ENCODE measurements at places on chromosomes 5 and 9. TPM values are rescaled to one million over a fixed set of nuclear protein-coding genes. Genes with fewer than 3 reads are reported as not detected.

DNA sequence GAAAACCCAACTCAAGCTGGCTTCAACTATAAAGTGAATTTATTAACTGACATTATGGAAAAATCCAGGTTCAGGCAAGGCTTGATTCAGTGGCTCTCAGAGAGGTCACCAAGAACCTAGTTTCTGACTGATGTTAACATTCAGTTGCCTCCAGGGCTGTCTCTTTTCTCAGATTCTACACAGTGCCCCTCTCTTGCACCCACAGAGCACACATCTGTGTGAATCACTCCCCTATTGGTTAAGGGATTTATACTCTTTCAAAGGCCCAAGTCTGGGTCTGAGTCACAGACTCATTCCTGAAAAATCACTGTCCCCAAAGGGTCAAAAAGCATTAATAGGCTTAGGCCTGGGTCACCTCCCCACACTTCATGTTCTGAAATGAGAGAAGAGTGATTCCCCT lies 6.2 kb upstream of the HAVCR2 start:
- no peaks in the 10 kb centered on the region for H3K27me3 ChIP-seq
- H3K4me1 ChIP-seq, result no peaks in the 10 kb centered on the region
- no peak overlapping the region for H3K27ac ChIP-seq

- H3K36me3 ChIP-seq, result no peaks in the 10 kb centered on the region
- H3K4me3 ChIP-seq, result no peak overlapping the region
- DNase-seq, result peak; percentile 46
- no peaks in the 10 kb centered on the region for H3K4me1 ChIP-seq
- no peak overlapping the region for H3K27ac ChIP-seq
Measured at GRCh38 chr9:128927731-128928411, 7.1 kb downstream of the PHYHD1 start.

DNA sequence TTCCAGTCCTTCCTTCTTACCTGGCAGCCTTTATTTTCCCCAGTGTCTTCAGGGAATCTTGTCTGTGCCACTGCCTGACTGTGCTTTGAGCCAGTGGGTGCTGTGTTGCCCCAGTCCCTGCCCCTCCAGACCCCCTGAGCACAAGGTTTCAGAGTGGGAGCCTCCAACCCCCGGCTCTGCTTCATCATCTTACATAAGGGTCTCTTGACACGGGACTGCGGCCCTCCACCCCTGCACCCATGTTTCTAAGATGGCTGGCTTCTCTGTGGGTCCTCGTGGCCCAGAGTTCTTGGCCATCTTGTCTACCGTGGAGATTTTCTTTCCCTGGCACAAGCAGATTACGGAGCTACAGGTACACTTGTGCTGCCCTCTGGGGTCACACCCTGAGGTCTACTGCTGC lies 194.1 kb downstream of the CACNA1B start:
- H3K4me3 ChIP-seq, result no peak overlapping the region
- no peaks in the 10 kb centered on the region for H3K27me3 ChIP-seq

DNA sequence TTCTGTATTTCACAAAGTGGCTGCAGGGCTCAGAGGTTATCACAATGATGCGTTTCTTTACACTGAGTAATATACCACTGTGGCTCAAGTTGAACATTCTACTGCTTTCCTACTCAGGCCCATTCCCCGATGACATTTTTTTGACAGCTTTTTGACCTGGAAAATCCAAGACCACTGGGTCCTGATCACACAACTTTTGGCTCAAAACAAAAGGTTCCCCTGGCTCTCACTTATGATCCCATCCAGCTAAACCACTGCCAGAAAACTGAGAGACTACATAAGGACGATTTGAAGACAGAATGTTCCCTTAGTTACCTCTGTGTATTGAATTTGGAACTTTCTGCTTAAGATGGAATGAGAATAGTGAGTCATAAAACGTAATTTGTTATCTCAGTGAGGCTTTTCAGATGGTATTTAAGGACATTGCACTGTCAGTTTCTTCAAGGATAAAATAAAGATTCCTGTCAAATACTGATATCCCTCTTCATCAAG lies 78.0 kb upstream of the FBXL7 start:
- no peaks in the 10 kb centered on the region for H3K36me3 ChIP-seq
- H3K4me3 ChIP-seq, result no peak overlapping the region
- DNase-seq, result no peak
- no peaks in the 10 kb centered on the region for H3K4me1 ChIP-seq
- no peaks in the 10 kb centered on the region for H3K27me3 ChIP-seq
- H3K27ac ChIP-seq, result no peak overlapping the region

GRCh38 chr9:38043931-38044623 lies 24.9 kb downstream of the SHB start:
- no peak overlapping the region for H3K4me3 ChIP-seq
- peaks cover 55% of the 10 kb centered on the region for H3K4me1 ChIP-seq
- H3K27me3 ChIP-seq, result no peaks in the 10 kb centered on the region
- H3K36me3 ChIP-seq, result no peaks in the 10 kb centered on the region
- DNase-seq, result peak; percentile 68

DNA sequence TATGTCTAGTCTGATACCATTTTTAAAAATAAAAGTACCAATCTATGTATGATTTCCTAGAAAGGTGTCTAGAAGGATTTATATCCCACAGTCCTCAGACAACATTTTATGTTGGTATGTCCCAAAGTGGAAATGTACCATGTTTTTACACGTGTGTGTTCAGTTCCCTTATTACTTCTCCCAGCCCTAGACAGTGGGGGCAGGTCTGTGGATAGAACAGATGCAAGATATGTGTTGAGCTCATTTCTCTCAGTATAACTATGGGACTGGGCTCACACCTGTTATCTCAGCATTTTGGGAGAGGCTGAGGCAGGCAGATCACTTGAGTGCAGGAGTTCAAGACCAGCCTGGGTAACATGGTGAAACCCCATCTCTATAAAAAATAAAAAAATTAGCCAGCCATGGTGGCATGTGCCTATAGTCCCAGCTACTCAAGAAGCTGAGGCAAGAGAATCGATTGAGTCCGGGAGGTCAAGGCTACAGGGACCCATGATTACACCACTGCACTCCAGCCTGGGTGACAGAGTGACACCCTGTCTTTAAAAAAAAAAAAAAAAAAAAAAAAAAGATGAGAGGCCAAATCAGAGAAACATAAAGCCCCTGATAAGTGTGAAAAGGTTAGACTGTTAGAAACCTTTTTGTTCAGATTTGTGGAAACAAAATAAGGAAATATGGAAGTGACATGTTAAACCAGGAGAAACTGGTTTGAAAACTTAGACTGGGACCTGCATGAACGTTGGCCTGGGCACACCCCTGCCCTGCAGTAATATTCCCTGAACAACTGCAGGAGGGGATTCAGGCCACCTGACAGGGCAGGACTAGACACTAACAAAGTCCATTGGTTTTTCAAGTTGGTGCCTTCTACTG lies 7.4 kb upstream of the SLC2A8 start:
- H3K27me3 ChIP-seq, result no peaks in the 10 kb centered on the region
- no peak for DNase-seq
- H3K4me3 ChIP-seq, result no peak overlapping the region
- H3K27ac ChIP-seq, result no peak overlapping the region
- H3K4me1 ChIP-seq, result no peaks in the 10 kb centered on the region
- no peaks in the 10 kb centered on the region for H3K36me3 ChIP-seq

- DNase-seq, result no peak
- H3K4me1 ChIP-seq, result no peaks in the 10 kb centered on the region
- H3K36me3 ChIP-seq, result no peaks in the 10 kb centered on the region
- H3K4me3 ChIP-seq, result no peak overlapping the region
- H3K27me3 ChIP-seq, result no peaks in the 10 kb centered on the region
Measured at GRCh38 chr9:21533597-21533996, 51.5 kb upstream of the IFNE start.

Gene MCTP1
- total RNA-seq, result 8.1 TPM

GRCh38 chr5:124536333-124536732 lies 210.1 kb downstream of the ZNF608 start:
- H3K27me3 ChIP-seq, result no peaks in the 10 kb centered on the region
- H3K27ac ChIP-seq, result no peak overlapping the region
- no peaks in the 10 kb centered on the region for H3K36me3 ChIP-seq
- H3K4me3 ChIP-seq, result no peak overlapping the region

Gene PDE6A
- not detected for total RNA-seq

GRCh38 chr5:3029396-3029795 lies 277.9 kb upstream of the IRX2 start:
- no peaks in the 10 kb centered on the region for H3K4me1 ChIP-seq
- H3K27ac ChIP-seq, result no peak overlapping the region
- no peaks in the 10 kb centered on the region for H3K36me3 ChIP-seq
- no peak for DNase-seq
- no peak overlapping the region for H3K4me3 ChIP-seq
- no peaks in the 10 kb centered on the region for H3K27me3 ChIP-seq

DNA sequence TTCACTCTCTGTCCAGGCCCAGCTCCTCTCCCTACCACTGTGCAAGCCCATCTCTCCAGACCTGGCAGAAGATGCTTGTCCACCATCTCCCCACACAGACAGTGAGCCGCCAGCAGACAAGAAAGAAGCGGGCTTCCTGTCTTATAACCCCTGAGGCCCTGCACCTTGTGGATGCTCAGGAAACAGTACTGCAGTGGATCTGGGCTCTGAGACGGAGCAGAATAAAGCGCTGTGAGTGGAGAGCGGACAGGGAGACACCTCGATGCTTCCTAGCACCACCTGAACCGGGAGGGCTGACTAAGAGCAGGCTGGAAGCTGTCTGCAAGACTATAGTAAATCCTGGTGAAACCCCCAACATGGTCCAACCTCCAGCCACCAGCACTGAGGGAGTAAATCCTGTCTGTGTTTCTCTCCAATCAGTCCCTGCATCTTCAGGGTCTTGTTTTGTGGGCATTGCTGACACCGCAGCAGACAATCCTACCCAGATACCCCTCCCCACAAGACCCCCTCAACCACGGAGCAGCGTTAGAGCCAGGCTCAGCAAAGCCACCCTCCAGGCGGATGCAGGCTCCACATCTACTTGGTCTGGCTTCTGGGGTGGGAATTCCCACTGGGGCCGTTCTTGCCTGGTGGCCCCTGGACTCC lies 18.7 kb downstream of the ORM2 start:
- no peak for DNase-seq
- no peak overlapping the region for H3K4me3 ChIP-seq
- H3K27ac ChIP-seq, result peak overlapping the region; percentile 4
- peaks cover 6% of the 10 kb centered on the region for H3K36me3 ChIP-seq

Gene CCDC192
- total RNA-seq, result not detected

GRCh38 chr5:52798938-52799337 lies 11.2 kb downstream of the ITGA1 start:
- no peaks in the 10 kb centered on the region for H3K27me3 ChIP-seq
- H3K4me3 ChIP-seq, result peak overlapping the region; percentile 65
- H3K4me1 ChIP-seq, result peaks cover 12% of the 10 kb centered on the region
- no peak for DNase-seq
- H3K36me3 ChIP-seq, result no peaks in the 10 kb centered on the region
- H3K27ac ChIP-seq, result peak overlapping the region; percentile 82

- peak overlapping the region; percentile 61 for H3K27ac ChIP-seq
- H3K27me3 ChIP-seq, result no peaks in the 10 kb centered on the region
- no peaks in the 10 kb centered on the region for H3K36me3 ChIP-seq
Measured at GRCh38 chr9:124220946-124221451, 36.8 kb upstream of the NEK6 start.

Gene CDK9
- 39.0 TPM for total RNA-seq

Gene RAD50
- total RNA-seq, result 11.3 TPM

Gene THBS4
- 4.7 TPM for total RNA-seq

Gene ARSI
- total RNA-seq, result 0.87 TPM

DNA sequence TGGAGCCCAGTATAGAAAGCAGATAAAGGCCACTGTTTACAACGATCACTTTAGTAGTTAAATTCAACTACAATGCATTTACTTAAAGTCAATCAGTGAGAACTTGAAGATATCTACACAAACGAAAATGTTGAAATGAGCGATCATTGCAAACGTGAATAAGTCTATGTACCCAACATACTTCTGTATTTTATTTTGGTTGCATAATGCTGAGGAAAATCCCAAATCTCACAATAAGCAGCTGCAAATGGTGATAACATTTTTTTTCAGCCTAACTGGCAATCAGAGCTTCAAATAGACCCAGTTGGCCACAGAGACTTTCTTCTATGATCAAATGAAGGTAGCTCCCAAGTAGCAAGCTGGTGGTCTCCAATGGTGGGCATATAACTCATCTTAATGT lies 32.1 kb downstream of the PDGFRB start:
- H3K4me3 ChIP-seq, result no peak overlapping the region
- no peak overlapping the region for H3K27ac ChIP-seq
- no peak for DNase-seq
- no peaks in the 10 kb centered on the region for H3K27me3 ChIP-seq
- H3K36me3 ChIP-seq, result no peaks in the 10 kb centered on the region
- no peaks in the 10 kb centered on the region for H3K4me1 ChIP-seq

GRCh38 chr5:14286574-14287421 lies 143.7 kb downstream of the TRIO start:
- no peak for DNase-seq
- no peak overlapping the region for H3K4me3 ChIP-seq
- no peak overlapping the region for H3K27ac ChIP-seq
- no peaks in the 10 kb centered on the region for H3K27me3 ChIP-seq
- H3K4me1 ChIP-seq, result no peaks in the 10 kb centered on the region

Gene RAB3C
- 1.7 TPM for total RNA-seq

Gene IRGM
- total RNA-seq, result not detected

Gene FBXW5
- 66.3 TPM for total RNA-seq

Gene PRRX2
- total RNA-seq, result 0.64 TPM

Gene ANKRD18B
- 0.57 TPM for total RNA-seq

- no peak overlapping the region for H3K27ac ChIP-seq
- H3K27me3 ChIP-seq, result no peaks in the 10 kb centered on the region
- H3K4me3 ChIP-seq, result no peak overlapping the region
- peaks cover 25% of the 10 kb centered on the region for H3K4me1 ChIP-seq
- DNase-seq, result no peak
Measured at GRCh38 chr9:129170229-129170628, 7.8 kb downstream of the IER5L start.

DNA sequence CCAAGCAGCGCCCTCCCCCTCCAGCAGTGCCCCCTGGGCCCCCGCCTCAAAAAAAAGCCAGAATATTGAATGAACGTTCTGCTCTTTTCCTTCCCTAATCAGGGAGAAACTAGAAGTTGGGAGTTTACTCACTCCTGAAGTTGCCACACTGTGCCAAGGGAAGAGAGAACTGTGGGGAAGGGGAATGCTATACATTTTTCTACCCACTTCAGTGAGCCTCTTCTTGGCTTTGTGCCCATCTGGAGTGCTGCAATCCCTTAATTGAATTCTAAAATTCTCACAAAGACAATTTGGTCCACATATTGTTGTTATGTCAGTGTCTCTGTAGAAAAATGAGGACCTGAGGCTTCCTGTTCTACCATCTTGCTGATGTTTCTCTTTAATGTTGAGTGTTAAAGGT lies 443.7 kb downstream of the DIRAS2 start:
- no peaks in the 10 kb centered on the region for H3K36me3 ChIP-seq
- DNase-seq, result no peak
- H3K27ac ChIP-seq, result no peak overlapping the region
- H3K4me3 ChIP-seq, result no peak overlapping the region

Gene IL33
- 5.7 TPM for total RNA-seq

Gene HEMGN
- total RNA-seq, result not detected

- no peaks in the 10 kb centered on the region for H3K4me1 ChIP-seq
- H3K36me3 ChIP-seq, result no peaks in the 10 kb centered on the region
- H3K27ac ChIP-seq, result no peak overlapping the region
- DNase-seq, result no peak
- H3K27me3 ChIP-seq, result no peaks in the 10 kb centered on the region
- no peak overlapping the region for H3K4me3 ChIP-seq
Measured at GRCh38 chr5:81067406-81067805, 107.2 kb downstream of the RASGRF2 start.

GRCh38 chr9:72800328-72800994 lies 152.4 kb downstream of the ALDH1A1 start:
- H3K36me3 ChIP-seq, result no peaks in the 10 kb centered on the region
- no peak overlapping the region for H3K4me3 ChIP-seq
- no peak overlapping the region for H3K27ac ChIP-seq
- H3K27me3 ChIP-seq, result no peaks in the 10 kb centered on the region
- no peaks in the 10 kb centered on the region for H3K4me1 ChIP-seq

GRCh38 chr5:128665747-128666355 lies 127.8 kb upstream of the FBN2 start:
- no peak for DNase-seq
- H3K27me3 ChIP-seq, result no peaks in the 10 kb centered on the region
- H3K4me1 ChIP-seq, result no peaks in the 10 kb centered on the region
- no peak overlapping the region for H3K27ac ChIP-seq

Gene PROB1
- 0.37 TPM for total RNA-seq

All from pancreas (tissue), 10 donors.